ENCODE measurements at places on chromosomes 2 and 18.

DNA sequence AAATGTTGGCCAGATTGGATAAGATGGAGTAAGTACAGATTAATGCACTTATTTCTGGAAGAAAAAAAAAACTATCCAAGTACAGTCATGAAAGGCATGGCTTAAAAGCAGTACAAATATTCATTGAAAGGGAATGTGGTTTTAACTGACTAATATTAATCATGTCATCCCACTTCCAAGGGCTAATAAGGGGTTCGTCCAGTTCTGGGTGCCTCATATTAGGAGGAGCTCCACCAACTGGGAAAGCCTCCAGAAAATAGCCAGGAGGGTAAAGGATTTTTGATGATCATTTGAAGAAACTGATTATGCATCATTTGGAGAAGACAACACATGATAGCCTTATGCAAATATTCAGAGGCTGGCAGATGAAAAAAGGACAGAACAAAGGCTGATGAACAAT, 115.2 kb upstream of the ARL5A start:
- no peak for DNase-seq

GRCh38 chr2:164896634-164897355, 55.2 kb upstream of the COBLL1 start:
- DNase-seq: no peak

- no peak for DNase-seq
These were observed 178.5 kb downstream of the HDAC4 start for GRCh38 chr2:239222312-239222660.

DNA sequence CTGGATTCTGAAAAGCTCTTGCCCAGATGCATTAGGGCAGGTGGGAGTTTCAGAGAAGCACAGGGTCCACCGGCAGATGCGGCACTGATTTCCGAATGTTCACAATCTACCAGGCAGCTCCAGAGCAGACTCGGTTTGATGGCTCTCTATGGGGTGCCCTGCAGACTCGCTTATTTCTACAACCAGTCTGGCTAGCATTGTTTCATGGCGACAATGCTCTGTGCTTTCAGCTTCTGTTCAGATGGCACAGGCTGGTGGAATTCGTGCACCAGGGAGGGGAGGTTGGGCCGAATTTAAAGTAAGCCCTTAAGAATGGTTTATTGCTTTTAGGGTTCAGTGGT, 9.9 kb downstream of the MYT1L start:
- DNase-seq: no peak

DNA sequence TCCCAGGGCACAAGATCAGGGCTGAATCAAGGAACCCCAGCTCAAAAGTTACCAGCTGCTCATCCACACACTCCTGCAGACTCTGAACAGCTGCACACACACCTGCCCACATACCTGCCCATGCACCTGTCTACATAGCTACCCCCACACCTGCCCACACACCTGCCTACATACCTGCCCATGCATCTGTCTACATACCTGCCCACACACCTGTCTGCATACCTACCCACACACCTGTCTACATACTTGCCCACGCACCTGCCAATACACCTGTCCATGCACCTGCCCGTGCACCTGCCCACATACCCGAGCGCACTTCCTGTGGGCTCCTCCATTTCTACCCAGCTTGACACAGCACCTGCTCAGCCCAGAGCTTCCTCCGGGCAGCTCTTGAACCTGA, 122.8 kb upstream of the AGAP1 start:
- DNase-seq: no peak

DNA sequence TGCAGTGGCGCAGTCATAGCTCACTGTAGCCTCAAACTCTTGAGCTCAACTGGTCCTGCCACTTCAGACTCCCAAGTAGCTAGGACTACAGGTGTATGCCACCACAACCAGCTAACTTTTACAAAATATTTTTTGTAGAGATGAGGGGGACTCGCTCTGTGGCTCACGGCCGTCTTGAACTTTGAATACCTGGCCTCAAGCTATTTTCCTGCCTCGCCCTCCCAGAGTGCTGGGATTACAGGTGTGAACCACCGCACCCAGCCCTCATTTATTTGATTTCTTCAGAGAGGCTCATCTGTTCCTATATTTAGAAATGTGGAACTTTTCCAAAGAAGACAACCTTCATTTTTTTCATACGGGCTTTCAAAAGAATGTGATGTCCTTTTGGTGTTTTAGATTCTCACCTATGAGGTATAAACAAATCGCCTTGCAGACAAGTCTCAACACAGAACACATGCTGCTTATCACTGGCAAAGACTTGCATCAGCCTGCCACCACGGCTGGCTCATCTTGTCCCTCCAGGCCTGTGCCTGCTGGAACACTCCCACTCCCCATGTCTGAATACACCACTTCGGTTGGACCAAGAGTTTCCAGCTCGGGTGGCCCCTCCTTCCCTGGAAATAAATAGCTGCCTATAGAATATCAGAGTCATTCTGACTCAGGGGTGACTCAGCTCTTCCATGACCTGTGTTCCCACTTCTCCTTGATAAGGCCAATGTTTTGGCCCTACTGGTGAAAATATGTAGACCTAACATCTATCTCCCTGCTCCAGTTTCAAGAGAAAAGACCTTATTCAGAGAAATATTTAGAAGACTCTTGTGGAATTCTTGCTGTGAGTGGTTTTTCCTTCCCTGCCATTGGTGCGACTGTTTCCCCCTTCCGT, 202.6 kb downstream of the TGIF1 start:
- no peak for DNase-seq

DNA sequence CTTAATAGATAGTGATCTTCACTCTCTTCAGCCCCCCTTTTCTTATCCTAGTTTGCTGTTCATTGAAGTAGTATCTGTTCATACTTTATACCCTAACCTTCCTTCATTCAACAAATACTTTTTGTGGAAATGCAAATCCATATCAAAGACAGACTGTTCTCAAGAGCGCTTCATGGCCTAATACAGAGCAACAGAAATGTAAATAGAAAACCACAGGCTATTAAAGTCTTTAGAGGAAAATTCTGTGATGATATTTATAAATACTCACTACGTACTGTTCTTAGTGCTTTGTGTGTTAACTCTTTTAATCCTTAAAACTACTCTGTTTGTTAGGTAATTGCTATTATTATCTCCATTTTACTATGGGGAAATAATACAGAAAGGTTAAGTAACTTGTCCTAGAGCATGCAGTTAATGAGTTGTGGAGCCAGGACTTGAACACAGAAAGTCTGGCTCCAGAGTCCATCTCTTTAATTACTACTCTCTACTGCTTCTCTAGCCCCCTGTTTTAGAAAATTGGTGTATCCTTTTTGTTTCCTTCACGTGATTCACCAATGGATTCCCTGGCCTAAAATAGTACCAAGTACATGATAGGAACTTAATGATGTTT, 2.9 kb downstream of the MDH1 start:
- DNase-seq: no peak

DNA sequence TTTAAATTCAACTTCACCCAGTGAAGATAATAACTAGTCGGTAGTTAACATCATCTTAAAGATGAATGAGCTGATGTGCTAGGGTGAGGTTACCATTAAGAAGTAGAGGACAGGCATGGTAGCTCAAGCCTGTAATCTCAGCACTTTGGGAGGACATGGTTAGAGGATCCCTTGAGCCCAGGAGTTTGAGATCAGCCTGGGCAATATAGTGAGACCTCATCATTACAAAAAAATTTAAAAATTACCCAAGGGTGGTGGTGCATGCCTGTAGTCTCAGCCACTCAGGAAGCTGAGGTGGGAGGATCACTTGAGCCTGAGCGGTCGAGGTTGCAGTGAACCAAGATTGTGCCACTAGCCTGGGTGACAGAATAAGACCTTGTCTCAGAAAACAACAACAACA, 4.7 kb downstream of the GALNT5 start:
- no peak for DNase-seq

DNA sequence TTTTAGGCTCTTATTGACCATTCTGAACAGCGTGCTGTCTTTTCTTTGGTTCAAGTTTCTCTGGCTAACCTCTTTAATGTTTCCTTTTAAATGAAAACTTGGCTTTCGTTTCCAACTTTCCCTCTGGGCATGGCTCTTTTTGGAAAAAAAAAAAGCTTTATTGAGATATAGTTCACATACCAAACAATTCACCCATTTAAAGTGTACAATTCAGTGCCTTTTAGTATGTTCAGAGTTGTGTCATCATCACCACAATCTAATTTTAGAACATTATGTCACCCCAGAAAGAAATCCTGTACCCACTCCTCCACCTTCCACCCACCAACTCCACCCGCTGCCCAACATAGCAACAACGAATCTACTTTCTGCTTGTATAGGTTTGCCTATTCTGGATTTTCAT, 322.4 kb downstream of the ADCYAP1 start:
- no peak for DNase-seq

DNA sequence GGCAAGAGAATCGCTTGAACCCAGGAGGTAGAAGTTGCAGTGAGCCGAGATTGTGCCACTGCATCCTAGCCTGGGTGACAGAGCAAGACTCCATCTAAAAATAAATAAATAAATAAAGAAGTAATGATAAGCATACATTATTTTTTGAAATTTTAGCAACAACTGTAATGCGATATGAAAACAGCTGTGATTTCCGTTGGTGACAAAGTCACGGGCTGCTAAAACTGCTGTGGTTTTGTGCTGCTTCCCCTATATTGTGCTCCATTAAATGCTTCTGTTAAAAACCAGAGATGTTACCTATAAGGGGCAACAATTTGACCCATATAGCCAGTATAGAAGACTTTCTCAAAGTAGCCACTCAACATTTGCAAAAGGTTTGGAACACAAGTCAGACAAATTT, 8.3 kb downstream of the TRIM54 start:
- DNase-seq: no peak

GRCh38 chr2:235605312-235606003, 111.6 kb downstream of the AGAP1 start:
- no peak for DNase-seq

DNA sequence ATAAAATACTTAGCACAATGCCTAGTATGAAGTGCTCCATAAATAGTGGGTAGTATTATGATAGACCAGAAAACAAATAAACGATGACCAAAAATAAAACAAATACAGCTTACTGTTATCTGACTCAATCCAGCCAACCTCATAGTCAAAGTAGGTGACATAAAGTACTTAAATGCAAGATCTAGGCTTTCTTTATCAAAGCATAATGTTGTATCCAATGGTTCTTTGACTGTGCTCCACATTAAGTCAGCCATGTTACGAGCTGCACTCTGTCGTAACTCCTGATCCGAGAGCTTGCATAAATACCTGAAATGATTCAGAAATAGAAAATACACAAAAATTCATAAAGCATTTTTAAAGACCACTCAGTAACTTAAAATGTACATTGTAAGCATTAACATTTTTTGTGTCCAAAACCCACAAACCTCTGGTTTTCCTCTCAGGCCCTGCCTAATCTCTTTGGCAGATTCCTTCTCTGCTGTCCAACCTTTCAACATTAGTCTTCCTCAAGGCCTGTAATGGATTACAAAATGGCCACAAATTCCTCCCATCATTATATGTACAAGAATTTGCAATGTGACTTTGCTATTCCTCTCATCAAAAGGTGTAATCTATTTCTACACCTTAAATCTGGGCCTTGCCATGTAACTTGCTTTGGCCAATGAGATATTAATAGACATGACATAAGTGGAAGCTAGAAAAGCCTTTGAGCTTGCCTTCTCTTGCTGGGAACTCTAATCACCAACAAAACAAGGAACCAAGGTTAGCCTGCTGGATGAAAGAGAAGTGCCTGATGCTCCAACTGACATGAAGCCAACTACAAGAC, 90.6 kb downstream of the USP34 start:
- no peak for DNase-seq

- no peak for DNase-seq
These were observed 10.5 kb upstream of the LYPD1 start for GRCh38 chr2:132680544-132680943.

- no peak for DNase-seq
These were observed 104.5 kb upstream of the TAF1B start for GRCh38 chr2:9738535-9739496.

DNA sequence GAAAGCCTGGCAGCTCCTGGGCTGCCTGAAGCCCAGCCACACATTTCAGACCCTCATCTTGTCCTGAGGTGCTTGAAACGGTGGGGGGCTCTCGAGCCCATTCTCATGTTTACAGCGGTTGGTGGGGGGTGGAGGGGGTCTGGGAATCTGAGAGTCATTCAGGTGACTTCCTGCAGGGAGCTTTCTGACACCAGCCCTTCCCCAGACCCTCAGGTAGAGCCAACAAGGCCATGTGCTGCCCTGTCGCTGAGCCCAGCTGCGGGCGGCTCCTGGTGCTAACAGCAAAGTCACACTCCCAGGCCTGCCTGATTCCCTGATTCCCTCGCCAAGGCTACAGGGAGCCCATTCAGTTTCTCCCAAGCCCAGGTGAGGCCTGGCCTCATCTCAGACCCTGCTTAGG, 324.9 kb upstream of the MEX3C start:
- no peak for DNase-seq

DNA sequence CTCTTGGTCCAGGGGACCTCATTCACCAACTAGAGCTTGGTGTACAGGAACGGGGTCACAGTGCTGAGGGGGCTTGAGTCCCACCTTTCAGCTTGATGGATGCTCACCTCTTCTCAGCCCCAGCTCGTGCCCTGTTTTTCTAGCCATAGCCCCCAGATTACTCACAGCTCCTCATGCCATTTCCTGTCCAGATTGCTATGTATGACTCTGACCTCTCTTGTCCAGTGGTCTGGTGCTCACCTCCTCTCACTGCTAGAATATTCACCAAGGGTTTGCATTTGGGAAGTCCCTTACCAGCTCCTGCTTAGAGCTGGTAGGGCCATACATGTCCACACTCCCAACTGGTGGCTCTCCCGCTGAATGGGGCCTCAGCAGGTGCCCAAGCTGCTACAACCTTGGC, 5.9 kb downstream of the LBX2 start:
- DNase-seq: no peak

DNA sequence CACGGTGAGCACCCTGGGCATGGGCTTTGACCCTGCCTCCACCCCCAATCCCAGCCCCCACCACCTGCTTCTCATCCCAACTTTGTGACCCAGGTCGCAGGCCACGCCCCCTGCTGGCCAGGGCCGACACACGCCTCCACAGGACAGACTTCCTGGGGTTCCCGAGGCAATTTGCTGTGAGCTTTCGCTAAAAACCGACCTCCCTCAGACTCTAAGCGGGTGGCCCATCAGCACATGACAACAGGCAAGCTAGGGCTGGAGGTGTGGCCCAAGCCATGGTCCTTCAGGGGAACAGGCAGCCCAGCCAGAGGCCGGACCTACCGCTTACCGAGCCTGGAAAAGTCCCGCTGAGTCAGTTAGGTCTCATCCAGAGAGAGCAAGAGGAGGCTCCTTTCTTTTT, 31.9 kb downstream of the C1QL2 start:
- peak; percentile 64 for DNase-seq

Data from D341Med (cell line).